ENCODE measurements at places on chromosomes 7 and 10. TPM values are rescaled to one million over a fixed set of nuclear protein-coding genes. Genes with fewer than 3 reads are reported as not detected.

EVX1 gene
- total RNA-seq, result not detected

GRCh38 chr7:2662273-2663120, 25.5 kb upstream of the AMZ1 start:
- H3K4me1 ChIP-seq, result no peaks in the 10 kb centered on the region
- no peak overlapping the region for H3K4me3 ChIP-seq
- peaks cover 5% of the 10 kb centered on the region for H3K27me3 ChIP-seq
- H3K36me3 ChIP-seq, result no peaks in the 10 kb centered on the region
- DNase-seq, result no peak
- H3K27ac ChIP-seq, result no peak overlapping the region

GRCh38 chr10:100827819-100828737, 82.7 kb downstream of the PAX2 start:
- peaks cover 83% of the 10 kb centered on the region for H3K27me3 ChIP-seq
- DNase-seq, result peak; percentile 64
- H3K27ac ChIP-seq, result peak overlapping the region; percentile 58
- H3K36me3 ChIP-seq, result no peaks in the 10 kb centered on the region
- H3K4me3 ChIP-seq, result peak overlapping the region; percentile 81

STEAP1B gene
- total RNA-seq, result 0.19 TPM

DNA sequence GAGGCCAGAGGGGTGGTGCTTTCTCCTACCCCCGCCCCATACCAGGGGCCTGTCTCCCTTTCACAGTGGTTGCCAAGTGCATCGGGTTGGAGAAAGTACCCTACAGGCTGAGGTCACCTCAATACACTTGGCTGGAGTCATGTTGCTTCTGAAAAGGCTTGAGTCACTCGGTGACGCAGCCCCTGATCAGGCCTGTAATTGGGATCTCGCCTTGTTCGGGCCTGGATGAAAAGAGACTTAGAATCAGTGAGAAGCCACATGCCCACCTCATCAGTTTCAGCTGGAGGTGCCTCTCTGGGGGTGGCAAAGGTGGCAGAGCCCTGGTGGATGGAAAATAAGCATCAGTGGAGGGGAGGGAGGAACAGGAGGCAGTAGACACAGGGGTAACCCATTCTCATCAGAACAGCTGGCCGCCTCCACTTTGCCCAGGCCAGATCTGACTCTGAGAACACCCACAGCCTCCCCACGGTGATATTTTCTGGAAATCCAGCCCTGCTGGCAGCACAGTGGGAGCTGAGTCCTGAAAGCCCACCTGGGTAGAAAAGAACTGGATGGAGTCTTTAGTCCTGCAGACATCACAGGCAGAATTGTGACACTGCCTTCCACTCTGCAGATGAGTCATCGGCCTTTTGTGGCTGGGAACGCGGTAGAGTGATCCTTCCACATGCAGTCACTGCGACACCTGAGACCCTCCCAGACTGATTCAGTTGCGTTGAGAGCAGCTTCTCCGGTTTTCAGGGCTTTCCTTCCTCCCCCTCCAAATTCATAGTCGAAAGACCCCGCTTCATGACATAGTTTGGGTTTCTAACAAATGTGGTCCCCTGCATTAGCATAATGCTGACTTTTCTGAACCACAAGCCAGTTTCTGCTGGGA, 108.0 kb downstream of the GRK5 start:
- peak; percentile 61 for DNase-seq
- H3K27me3 ChIP-seq, result peaks cover 37% of the 10 kb centered on the region
- peaks cover 13% of the 10 kb centered on the region for H3K36me3 ChIP-seq
- peaks cover 50% of the 10 kb centered on the region for H3K4me1 ChIP-seq

- peak overlapping the region; percentile 14 for H3K4me3 ChIP-seq
- H3K27me3 ChIP-seq, result peaks cover 25% of the 10 kb centered on the region
- peaks cover 50% of the 10 kb centered on the region for H3K4me1 ChIP-seq
- peak; percentile 54 for DNase-seq
- H3K36me3 ChIP-seq, result peaks cover 21% of the 10 kb centered on the region
These were observed 4.8 kb downstream of the EGR2 start for GRCh38 chr10:62811159-62811875.

ANKRD7 gene
- total RNA-seq, result not detected

- H3K36me3 ChIP-seq, result peaks cover 12% of the 10 kb centered on the region
- H3K4me3 ChIP-seq, result peak overlapping the region; percentile 98
- peak overlapping the region; percentile 98 for H3K27ac ChIP-seq
- peak; percentile 72 for DNase-seq
These were observed 26.6 kb downstream of the ZNF775 start for GRCh38 chr7:150405584-150406311.

TSPAN15 gene
- 4.6 TPM for total RNA-seq

DNA sequence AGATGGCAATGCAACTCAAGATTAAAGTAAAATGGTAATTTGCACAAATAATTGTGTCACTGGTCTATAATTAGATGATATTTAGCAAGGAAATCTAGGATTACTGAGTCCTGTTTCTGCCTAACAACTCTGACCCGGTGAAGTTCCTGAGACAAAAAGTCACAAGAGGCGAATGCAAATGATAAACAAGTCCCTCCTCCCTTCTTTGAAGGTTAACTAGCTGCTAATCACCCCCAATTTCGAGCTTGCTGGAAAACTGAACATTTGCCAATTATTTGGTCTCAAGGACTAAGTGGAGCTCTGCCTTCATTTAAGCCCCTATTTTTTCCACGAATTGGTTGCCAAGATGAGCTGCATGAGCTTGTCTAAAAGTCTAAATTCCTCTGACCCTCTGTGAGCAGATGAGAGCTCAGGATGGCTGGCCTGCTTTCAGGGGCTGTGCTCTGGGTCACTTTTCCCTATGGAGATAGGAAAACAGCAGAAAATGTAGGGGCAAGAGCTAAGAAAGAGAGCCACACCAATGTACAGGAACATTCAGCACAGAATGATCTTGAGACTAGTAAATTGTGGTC, 127.3 kb downstream of the MBL2 start:
- no peak overlapping the region for H3K27ac ChIP-seq
- no peak overlapping the region for H3K4me3 ChIP-seq
- DNase-seq, result no peak

ITPRID1 gene
- total RNA-seq, result not detected

OR9A2 gene
- total RNA-seq, result not detected

- DNase-seq, result no peak
- peak overlapping the region; percentile 33 for H3K27ac ChIP-seq
- H3K4me3 ChIP-seq, result no peak overlapping the region
- H3K36me3 ChIP-seq, result peaks cover 27% of the 10 kb centered on the region
- peaks cover 28% of the 10 kb centered on the region for H3K4me1 ChIP-seq
These were observed 146.7 kb upstream of the KLF14 start for GRCh38 chr7:130880668-130881067.

- no peaks in the 10 kb centered on the region for H3K27me3 ChIP-seq
- H3K4me3 ChIP-seq, result peak overlapping the region; percentile 93
- peak overlapping the region; percentile 88 for H3K27ac ChIP-seq
- H3K36me3 ChIP-seq, result peaks cover 6% of the 10 kb centered on the region
These were observed 452 bp downstream of the ATE1 start for GRCh38 chr10:121927318-121927840.

PHKG1 gene
- 2.3 TPM for total RNA-seq

DNA sequence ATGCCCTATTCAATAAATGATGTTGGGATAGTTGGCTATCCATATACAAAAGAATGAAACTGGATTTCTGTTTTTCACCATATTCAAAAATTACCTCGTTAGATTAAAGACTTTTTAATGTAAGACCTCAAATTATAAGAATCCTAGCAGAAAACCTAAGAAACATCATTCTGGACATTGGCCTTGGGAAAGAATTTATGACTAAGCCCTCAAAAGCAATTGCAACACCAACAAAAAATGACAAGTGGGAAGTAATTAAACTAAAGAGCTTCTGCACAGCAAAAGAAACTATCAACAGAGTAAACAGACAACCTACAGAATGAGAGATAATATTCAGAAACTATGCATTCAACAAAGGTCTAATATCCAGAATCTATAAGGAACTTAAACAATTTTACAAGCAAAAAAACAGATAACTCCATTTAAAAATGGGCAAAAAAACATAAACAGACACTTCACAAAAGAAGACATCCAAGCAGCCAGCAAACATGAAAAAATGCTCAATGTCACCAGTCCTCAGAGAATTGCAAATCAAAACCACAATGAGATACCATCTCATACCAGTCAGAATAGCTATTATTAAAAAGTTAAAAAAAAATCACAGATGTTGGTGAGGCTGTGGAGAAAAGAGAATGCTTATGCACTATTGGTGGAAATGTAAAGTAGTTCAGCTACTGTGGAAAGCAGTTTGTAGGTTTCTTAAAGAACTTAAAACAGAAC, 309.8 kb downstream of the AHR start:
- peaks cover 6% of the 10 kb centered on the region for H3K27me3 ChIP-seq
- no peak overlapping the region for H3K4me3 ChIP-seq
- no peaks in the 10 kb centered on the region for H3K4me1 ChIP-seq
- no peak for DNase-seq
- no peak overlapping the region for H3K27ac ChIP-seq

DNA sequence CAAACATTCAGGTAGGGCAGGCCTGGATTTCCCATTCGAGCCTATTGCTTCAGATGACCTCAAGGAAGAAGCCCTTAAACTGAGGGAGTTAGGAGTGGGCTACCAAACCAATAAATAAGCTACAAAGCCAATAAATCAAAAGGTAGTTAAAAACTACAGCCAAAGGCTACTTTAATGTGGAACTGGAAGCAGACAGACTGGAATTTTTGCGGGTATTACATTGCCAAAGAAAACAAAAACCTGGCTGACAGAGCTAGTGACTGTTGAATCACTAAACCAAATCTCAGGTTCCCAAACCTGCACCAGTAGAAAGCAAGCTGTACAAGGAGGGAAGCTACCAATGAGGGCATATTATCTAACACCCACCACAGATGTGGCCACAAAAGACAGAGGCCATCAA, 315.6 kb downstream of the GRM8 start:
- H3K36me3 ChIP-seq, result no peaks in the 10 kb centered on the region
- no peaks in the 10 kb centered on the region for H3K4me1 ChIP-seq
- no peak overlapping the region for H3K27ac ChIP-seq
- H3K4me3 ChIP-seq, result no peak overlapping the region
- no peaks in the 10 kb centered on the region for H3K27me3 ChIP-seq

DDX56 gene
- 94.1 TPM for total RNA-seq
